ENCODE measurements at places on chromosomes 3 and 15. TPM values are rescaled to one million over a fixed set of nuclear protein-coding genes. Genes with fewer than 3 reads are reported as not detected.

CPLX3 gene
- total RNA-seq = not detected

DNA sequence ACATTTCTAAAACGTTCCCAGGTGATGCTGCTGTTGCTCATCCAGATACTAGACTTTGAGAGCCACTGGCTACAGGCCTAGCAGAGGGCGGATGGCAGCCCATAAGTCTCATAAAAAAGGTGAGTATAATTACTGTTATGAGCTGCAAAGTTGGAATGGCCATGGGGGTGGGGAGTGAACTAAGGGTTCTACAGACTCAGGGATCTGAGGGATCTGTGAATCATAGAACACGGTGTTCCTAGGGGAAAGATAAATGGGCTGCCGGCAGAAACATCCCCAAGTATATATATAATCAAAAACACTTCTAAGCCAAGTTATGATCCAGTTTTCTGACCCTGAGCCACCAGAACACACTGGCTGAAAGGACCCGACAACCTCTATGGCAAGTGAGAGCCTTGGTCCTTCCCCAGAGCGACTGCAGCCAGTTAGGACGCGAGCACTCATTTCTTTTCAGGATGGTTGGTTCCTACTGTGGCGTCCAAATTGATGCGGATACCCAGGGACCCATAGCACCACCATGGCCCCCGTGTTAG, 7.9 kb upstream of the SYNM start:
- H3K4me1 ChIP-seq = no peaks in the 10 kb centered on the region
- H3K36me3 ChIP-seq = no peaks in the 10 kb centered on the region
- DNase-seq = no peak
- no peak overlapping the region for H3K27ac ChIP-seq

DNA sequence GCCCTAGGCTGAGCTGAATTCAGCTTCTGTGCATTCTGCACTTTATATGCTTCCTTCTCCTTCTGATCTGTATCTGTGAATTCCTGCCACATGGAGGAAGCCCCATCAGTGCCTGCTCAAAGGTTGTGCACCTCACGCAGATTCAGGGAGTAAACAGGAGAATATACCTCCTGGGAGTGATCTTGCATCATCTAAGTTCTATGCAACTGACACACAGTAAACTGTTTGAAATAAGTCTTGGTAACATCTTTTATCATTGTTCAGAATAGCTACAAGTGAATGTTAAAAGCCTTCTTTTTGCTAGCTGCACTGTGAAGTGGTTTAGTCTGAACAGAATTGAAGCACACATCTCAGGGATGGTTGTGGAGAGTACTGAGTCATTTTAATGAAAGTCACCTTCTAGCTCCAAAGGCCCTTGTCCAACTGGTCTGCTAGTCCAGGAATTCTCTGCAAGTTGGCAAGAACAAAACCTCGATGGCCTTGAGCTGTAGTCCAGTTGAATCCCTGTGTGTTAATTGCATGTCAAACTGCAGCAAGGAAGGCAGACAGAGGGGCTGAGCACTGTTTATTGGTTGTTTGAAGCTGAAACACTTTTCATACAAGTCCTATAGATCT, 215.0 kb downstream of the WNT5A start:
- peak overlapping the region; percentile 7 for H3K27ac ChIP-seq
- H3K36me3 ChIP-seq = peaks cover 6% of the 10 kb centered on the region
- no peak overlapping the region for H3K4me3 ChIP-seq
- H3K27me3 ChIP-seq = no peaks in the 10 kb centered on the region
- H3K4me1 ChIP-seq = peaks cover 55% of the 10 kb centered on the region

DNA sequence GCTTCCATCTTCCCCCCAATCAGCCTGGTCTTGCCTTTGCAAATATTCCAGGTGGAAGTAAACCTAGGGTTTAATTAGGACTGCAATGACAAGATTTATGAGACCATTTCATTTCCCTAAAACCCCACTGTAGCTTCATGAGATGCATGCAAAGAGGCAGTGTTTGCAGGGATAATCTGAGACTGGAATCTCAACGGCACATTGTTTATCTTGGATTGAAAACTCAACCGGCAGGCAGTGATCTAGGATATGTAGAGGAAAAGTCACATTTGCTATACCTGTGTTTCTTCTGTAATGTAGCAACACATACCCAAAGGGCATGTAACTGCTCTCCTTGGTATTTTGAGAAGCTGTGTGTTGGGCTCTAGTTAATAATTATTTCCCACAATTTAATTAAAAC, 18.7 kb upstream of the CLSTN2 start:
- H3K27me3 ChIP-seq = no peaks in the 10 kb centered on the region
- no peak overlapping the region for H3K27ac ChIP-seq
- peaks cover 9% of the 10 kb centered on the region for H3K36me3 ChIP-seq

GRCh38 chr15:36898536-36899126, 201.7 kb downstream of the MEIS2 start:
- H3K4me3 ChIP-seq = no peak overlapping the region
- H3K27ac ChIP-seq = no peak overlapping the region
- H3K4me1 ChIP-seq = 0 out of 2 replicates have a peak, but pooled peaks cover 6% of the 10 kb centered on the region
- DNase-seq = no peak
- H3K27me3 ChIP-seq = no peaks in the 10 kb centered on the region

All from HFFc6 (cell line).